Hematopoietic multipotent progenitor cell (in vitro differentiated cells): ENCODE measurements at places on chromosomes 12 and 14.

DNA sequence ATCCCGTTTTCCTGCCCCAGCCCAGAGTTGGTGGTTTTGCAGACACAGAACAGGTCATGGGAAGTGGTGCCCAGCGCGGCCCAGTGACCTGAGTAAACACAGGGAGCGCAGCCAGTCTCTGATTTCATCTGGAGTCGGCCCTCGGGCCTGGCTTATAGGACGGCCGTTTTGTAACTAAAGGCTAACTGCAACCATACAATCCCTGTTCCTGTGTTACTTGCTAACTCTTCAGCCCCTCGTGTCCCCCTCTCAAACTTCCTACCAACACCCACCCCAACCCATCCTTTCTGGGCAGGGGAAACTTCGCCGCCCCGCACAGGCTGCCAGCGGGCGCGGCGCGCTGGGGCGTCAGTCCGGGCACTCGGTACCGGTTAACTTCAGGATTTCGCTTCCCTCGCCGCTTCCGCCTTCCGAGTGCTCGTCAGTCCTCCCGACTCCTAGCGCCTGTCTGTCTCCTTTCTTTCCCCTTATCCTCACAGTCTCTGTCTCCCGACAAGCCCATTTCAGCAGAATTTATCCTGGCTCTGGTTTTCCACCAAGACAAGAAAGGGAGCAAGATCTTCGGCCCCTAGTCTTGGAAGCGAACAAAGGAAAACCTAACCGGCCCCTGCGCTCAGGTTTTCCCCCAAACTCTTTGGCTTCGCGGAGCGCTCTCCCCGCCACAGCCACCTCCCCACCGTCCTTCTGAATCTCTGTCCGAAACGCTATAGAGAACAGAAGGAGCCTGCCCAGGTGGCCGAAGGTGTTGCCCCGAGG lies 2.0 kb downstream of the SIX1 start:
- no peak for DNase-seq

- DNase-seq, result no peak
Observed at GRCh38 chr14:103594265-103594664, 31.5 kb downstream of the COA8 start.

DNA sequence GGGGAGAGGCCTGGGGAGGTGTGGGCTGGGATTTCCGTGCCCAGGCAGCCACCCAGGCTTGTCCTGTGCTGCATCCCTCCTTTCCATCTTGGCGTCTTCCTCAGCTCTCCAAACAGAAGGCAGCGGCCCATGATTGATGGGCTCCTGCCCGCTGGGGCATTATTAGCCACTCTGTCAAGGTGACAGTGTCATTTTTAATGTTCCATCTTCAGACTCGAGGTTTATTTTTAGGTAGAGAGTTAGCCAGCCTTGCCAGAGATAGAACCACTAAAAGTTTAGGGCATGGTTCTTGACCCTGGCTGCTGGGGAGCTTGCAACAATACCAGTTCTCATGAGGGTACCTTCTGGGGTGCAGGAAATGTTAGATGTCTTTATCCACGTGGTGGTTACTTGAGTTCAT lies 90.1 kb downstream of the AACS start:
- DNase-seq, result no peak

- DNase-seq, result no peak
Observed at GRCh38 chr12:54173066-54173726, 15.6 kb downstream of the SMUG1 start.
